DMS79 (cell line): ENCODE measurements at places on chromosomes 13 and 19.
A peak's percentile ranks its signal among the peaks of the same experiment; 100 is the strongest.

- DNase-seq: no peak
Observed at GRCh38 chr13:30796631-30797601, 61.6 kb downstream of the ALOX5AP start.

- no peak for DNase-seq
Observed at GRCh38 chr13:26305676-26306075, 51.7 kb downstream of the CDK8 start.

GRCh38 chr19:28531979-28532378, 681.0 kb downstream of the UQCRFS1 start:
- no peak for DNase-seq

- no peak for DNase-seq
Observed at GRCh38 chr13:24083722-24084421, 76.6 kb upstream of the SPATA13 start.

DNA sequence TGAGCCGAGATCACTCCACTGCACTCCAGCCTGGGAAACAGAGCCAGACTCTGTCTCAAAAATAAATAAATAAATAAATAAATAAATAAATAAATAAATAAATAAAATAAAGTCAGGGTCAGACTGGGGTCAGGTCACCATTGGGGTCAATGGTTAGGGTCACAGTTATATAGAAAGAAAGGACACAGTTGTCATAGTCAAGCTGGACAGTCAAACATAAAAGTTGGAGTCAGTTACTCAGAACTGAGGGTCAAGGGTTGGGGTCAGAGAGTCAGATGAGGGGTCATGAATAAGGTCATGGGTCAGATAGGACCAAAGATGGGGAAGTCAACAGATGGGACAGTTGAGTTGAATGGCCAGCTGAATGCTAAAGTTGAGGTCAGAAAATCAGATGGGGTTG, 16.7 kb upstream of the EPOR start:
- DNase-seq: no peak

GRCh38 chr13:40190641-40191100, 475.8 kb downstream of the FOXO1 start:
- DNase-seq: no peak

- DNase-seq: no peak
Observed at GRCh38 chr13:62433660-62434059, 1018.0 kb upstream of the PCDH20 start.

- no peak for DNase-seq
Observed at GRCh38 chr19:7864690-7865074, 9.5 kb downstream of the PRR36 start.

GRCh38 chr19:10669246-10669645, 15.1 kb downstream of the ILF3 start:
- no peak for DNase-seq

GRCh38 chr13:21362741-21363140, 96.4 kb downstream of the ZDHHC20 start:
- no peak for DNase-seq

GRCh38 chr13:51626749-51627148, 42.5 kb downstream of the WDFY2 start:
- DNase-seq: no peak

DNA sequence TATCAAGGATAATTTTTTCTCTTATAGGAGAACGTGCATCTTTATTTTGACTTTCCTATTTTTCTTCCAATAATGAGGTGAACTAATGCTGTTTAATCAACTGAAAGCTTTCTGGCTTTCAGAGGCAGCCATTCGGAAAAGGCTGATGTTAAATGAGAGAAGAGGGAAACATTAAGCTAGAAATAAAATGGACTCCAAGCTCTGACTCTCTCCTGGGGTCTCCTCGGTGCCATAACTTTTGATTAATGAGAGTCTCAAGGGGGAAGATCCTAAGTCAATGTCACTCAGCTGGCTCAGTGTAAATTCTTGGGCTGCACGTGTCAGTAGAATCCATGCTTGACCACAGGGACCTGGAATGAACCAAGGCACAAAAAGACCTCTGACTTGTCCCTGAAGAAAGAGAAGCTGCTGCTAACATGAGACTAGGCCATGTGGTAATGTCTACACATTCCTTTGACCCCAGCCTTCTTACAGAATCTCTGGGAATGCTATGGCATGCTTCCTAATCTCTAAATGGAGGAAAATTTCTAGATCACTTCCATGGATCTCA, 152.2 kb upstream of the RFC3 start:
- no peak for DNase-seq

GRCh38 chr19:16529466-16530144, 12.6 kb downstream of the CHERP start:
- no peak for DNase-seq

- DNase-seq: no peak
Observed at GRCh38 chr13:98026457-98026857, 73.0 kb downstream of the IPO5 start.

- no peak for DNase-seq
Observed at GRCh38 chr13:34361560-34361959, 543.6 kb downstream of the RFC3 start.

DNA sequence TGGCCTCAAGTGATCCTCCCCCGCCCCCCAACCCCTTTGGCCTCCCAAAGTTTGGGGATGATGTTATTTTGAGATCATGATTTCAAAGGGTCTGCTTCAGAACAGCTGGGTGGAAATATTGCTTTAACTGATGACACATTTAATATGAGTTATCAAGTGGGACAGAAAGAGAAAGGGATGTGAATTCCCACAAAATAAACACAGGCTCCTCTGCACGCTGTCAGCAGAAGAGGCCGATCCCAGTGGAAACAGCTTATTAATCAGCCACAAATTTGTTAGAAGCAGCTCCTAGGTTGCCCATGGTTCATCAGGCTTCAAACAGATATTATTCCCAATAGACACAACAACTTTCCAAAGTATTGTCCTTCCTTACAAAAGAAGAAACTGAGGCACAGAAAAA, 4.7 kb downstream of the DCLK1 start:
- DNase-seq: no peak

DNA sequence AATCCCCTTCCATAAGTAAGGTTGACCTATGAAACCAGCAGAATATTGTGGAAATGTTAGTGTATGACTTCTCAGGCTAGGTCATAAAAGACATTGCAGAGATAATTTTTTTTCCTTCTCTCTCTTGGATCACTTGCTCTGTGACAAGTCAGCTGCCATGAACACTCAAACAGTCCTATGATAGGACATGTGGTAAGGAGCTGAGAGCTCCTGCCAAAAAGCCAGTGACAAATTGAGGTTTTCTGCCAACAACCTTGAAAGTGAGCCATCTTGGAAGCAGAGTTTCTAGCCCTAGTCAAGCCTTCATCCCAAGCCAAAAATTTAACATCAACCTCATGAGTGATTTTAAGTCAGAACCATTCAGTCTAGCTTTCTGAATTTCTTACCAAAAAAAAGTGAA, 270.9 kb upstream of the NBEA start:
- DNase-seq: no peak

GRCh38 chr19:36423925-36424324, 5.5 kb upstream of the ZFP82 start:
- DNase-seq: no peak

DNA sequence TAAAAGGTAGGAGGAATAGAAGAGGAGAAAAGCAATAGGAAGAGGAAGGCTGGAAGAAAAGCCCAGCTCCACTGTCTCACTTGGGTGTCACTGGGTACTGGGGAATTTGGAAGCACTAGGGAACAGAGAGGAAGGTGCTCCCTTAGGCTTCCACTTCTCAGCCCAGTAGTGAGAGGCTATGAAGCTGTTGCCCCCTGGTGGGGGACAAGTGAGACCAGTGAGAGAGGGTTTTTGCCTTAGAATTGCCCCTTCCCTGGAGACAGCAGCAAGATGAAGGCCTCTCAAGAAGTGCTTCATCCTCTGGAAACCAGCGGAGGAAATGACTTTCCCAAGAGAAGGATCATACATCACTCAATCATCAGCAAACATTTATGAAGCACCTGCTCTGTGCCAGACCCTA, 4.7 kb upstream of the ZNF606 start:
- no peak for DNase-seq

DNA sequence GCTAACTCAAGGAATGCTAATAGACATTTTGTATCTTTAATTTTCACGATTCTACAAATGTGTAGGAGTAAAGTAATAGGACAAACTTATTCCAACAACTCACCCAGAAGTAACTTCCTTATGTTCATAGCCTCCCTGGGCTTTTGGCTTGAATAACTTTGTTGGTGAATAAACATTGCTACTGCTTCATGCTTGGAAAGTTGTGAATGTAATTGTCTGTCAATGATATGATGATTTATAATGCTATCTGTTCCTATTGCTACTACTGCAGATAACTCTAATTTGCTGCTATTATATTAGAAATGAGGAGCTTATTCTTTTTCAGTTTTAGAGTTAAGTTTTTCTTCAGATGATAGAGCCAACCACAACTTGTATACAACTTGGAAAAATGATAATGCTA, 307.7 kb downstream of the PCDH9 start:
- no peak for DNase-seq

DNA sequence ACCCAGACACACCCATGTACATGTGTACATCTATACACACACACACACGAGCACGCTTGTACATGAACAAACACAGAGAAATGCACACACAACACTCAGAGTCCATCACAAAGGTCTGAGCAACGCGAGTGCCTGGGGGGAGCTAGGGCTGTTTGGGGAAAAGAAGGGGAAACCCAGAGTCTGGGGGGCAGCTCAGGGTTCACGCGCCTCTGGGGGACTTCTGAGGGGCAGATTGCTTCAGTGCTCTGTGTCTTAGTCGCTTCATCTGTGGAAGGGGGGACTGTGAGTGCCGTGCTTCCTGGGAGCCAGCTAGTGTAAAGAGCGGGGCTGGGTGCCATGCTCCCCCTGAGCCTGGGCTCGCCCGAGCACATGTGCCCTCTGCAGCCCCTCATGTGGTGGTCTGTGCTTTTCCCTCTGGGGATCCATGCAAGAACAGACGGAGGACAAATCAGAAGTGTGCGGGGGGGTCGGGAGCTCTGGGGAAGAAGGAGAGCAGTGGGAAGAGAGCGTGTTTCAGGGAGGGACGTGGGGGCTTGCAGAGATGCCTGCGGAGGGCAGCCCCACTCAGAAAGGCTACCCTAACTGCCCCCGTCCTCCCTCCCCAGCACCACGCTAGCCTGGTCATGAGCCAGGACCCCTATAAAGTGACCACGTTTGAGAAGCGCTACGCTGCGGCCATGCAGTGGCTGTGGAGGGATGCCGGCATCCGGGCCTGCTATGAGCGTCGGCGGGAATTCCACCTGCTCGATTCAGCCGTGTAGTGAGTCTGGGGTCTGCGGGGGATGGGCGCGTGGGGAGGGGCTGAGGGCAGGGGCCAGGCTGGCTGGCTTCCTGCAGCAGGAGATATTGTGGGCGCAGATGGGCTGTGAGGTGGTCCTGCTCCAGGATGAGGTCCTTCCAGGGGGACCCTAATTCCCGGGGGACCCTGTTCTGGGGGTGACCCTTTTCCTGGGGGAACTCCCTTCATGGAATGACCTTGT, 14.0 kb downstream of the GNA15 start:
- no peak for DNase-seq

DNA sequence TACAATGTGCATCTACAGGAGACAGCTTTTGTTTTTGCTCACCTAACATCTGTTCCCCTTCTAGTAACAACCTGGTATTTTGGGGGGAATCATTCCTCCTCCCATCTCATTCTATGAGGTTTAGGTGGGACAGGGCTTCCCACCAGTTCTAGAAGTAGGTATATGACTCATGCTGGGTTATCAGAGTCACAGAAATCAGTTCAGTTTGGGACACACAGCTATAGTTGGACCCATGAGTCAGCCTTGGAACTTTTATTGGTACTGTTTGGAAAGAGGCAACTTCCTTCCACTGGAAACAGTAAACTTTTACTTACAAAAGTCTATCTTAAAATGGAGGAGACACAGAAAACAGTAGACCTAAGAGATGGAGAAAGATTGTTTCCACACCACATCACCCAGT, 185.5 kb downstream of the DNAJC3 start:
- no peak for DNase-seq

- peak; percentile 74 for DNase-seq
Observed at GRCh38 chr19:54160182-54160811, 776 bp upstream of the LENG1 start.

DNA sequence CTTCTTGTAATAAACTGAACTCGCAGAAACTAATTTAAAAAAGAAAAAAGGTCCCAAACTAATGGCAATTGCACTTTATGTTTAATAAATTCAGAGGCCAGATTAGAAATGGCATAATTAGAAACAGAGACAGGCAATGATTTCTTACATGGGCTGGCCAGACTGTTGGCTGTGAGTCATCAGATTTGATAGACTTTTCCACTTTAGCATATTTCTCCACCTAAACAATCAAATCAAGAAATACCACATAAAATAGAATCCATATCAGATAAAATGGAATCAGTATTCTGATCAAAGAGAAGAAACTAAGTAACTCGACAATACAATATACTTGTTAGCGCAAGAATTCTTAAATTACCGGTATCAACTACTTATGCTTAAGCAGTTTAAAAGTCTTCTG, 29.0 kb downstream of the EXOSC8 start:
- no peak for DNase-seq

GRCh38 chr13:52665325-52665724, 12.7 kb downstream of the SUGT1 start:
- peak; percentile 1 for DNase-seq

DNA sequence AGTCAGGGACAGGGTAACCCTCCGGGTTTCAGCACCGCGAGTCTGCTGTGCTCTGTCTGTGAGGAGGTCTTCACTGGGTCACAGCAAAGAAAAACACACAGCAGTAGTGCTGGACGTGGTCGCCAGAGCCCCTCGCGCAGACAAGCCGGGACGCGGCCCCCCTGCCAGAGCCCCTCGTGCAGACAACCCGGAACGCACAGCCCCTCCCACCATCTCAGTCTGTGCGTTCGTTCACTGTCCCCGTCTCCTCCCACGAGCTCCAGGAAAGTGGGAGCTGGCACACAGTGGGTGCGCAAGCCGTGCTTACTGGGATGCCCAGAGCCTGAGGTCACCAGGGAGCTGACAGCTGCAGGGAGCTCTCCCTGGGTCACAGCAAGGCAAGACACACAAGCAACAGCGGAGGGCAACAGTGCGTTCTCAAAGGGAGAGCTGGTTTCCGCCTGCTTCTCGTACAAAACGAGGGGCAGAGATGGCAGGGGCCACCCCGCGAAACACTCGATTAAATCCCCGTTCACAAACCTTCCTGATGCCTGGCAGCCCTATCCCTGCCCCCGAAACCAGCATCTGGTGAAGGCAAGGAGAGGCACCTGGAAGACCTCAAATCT, 3.2 kb upstream of the PLPP2 start:
- peak; percentile 49 for DNase-seq

DNA sequence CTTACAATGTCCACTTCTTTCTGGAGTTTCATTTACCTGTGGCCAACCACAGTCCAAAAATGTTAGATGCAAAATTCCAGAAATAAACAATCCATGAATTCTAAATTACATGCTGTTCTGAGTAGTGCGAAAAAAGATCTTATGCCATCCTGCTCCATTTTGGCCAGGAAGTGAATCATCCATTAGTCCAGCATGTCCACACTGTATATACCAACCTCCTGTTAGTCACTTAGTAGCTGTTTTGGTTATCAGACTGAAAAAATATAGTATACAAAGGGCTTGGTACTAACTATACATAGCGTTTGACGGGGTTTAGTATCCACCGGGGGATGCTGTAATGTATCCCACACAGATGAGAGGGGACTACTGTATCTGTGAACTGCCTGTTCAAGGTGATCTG, 618.0 kb upstream of the ARGLU1 start:
- no peak for DNase-seq
